ENCODE measurements at places on chromosomes 4 and X.

GRCh38 chr4:41882625-41883347 is 52.4 kb upstream of the TMEM33 start:
- no peak for DNase-seq

GRCh38 chr4:23135792-23136645 is 443.3 kb downstream of the GBA3 start:
- no peak for DNase-seq

DNA sequence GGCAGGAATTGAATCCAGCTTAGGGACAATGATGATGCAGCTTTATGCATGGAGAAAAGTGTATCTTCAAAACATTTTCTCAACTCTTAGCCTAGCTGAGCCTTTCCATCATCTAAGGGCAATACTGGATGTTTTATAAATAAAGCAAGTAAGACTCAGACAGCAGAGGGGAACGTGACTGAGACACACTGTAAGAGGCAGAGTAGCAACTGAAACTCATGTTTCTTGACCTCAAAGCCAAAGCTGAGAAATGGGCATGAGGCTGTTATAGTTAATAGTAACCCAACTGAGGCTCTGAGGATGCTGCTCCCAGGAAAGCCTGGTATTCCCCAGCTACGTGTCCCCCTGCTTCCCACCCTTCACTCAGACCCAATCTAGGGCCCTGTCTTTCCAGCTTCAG is 44.6 kb downstream of the ARHGEF9 start:
- DNase-seq: no peak

GRCh38 chrX:76253432-76253831 is 80.6 kb downstream of the PBDC1 start:
- no peak for DNase-seq

DNA sequence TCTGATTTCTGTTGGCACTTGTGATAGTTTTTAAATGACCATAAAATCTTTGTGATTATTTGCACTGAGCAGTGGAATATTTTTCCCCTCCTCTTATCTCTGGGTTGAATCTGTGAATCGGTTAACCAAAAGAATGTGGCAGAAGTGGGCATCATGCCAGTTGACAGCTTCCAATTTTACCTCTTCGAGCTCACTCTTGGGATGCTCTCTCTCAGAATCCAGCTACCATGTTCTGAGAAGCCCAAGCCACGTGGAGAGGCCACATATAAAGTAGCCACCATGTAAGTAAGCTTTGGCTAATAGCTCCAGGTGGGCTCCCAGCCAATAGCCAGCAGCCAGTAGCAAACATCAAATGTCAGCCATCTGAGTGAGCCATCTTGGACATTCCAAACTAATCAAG is 12.9 kb upstream of the WDR19 start:
- DNase-seq: no peak

DNA sequence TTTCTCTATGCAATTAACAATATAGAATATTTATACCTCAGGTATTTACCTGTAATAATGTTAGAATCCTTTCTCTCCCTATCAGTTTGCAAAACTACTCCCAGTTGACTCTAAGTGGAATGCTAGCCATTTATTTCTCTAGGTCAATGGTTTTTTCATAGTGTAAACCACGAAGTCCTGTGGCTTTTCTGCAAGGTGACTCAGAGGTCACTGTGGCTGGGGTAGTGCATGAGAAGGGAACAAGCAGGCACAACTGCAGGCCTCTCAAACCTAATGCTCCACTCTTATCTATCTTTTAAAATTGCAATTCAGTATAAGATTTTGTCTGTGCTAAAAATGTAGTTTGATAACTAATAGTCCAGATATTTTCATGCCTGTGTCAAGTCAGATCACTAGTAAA is 159.4 kb downstream of the ANTXR2 start:
- DNase-seq: no peak
